Activated gamma-delta T cell (primary cell): ENCODE measurements at places on chromosomes 12 and 14.

DNA sequence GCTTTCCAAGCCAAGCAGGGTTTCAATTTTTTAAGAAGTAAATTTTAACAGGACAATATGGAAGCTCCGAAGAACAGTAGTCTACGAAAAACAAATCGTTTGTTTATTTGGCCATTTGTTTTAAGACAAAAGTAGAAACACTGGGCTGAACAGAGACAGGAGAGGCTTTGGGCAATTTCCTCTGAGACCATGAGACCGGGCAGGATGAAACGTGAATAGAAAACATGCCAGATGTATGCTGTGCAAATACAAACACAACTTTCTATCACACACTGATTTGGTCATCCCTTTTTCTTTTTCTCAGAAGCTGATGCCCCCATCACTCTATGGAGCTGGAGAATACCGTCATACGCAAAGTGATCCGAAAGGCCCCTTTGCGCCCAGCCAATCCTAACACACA, 1111.1 kb downstream of the BCL11B start:
- DNase-seq, result no peak

DNA sequence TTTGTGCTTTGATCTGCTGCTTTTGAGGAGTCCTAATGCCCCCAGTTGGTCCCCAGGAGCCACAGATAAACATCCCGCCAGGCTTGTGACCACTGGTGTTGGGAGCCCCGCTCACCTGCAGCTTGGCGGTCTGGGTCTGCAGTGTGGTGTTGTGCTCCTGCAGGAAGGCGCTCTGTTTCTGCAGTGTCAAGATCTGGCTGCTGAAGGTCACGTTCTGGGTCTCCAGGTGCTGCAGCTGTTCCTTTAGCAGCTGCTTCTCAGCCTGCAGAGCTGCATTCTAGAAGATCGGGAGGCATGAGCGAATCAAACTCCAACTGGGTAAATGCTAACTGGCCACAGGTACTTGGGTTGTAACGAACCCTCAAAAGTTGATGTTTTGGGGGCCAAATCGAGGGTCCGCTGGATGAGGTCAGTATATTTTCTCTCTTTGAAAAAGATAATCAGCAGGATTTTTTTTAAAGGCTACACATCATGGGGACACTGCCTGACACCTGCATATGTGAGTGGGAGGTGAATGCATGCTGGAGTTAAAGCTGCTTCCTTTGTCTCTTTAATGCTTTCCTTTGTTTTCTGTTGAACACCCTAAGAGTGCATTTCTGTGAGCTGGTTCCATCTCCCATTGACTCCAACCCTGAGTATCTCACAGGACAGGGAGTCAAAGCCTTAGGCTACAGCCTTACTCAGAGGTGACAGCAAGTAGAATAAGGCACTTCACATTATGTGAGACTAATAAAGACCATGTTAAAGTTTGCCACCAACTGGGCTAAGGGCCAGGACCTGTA, 61.3 kb upstream of the GPR68 start:
- no peak for DNase-seq

DNA sequence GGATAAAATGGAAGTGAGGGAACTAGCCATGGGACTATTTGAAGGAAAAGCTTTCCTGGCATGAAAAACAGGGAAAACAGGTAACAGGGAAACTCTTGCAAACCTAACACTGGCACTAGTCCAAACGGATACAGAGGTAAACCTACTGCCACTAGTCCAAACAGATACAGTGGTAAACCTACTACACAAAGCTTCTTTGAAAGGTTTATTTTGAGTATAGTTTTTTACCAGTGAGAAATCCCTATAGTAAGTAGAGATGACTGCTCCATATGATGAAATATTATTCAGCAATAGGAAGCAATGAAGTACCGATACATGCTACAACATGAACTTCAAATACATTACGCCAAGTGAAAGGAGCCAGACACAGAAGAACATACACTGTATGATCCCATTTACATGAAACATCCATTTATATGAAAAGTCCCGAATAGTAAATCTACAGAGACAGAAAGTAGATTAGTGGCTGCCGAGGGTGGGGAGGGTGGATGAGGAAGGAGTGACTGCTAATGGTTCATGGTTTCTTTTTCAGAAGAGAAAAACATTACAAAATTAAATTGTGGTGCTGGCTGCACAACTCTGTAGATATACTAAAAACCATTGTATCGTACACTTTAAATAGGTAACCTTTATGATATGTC, 25.5 kb downstream of the SPTLC2 start:
- no peak for DNase-seq

DNA sequence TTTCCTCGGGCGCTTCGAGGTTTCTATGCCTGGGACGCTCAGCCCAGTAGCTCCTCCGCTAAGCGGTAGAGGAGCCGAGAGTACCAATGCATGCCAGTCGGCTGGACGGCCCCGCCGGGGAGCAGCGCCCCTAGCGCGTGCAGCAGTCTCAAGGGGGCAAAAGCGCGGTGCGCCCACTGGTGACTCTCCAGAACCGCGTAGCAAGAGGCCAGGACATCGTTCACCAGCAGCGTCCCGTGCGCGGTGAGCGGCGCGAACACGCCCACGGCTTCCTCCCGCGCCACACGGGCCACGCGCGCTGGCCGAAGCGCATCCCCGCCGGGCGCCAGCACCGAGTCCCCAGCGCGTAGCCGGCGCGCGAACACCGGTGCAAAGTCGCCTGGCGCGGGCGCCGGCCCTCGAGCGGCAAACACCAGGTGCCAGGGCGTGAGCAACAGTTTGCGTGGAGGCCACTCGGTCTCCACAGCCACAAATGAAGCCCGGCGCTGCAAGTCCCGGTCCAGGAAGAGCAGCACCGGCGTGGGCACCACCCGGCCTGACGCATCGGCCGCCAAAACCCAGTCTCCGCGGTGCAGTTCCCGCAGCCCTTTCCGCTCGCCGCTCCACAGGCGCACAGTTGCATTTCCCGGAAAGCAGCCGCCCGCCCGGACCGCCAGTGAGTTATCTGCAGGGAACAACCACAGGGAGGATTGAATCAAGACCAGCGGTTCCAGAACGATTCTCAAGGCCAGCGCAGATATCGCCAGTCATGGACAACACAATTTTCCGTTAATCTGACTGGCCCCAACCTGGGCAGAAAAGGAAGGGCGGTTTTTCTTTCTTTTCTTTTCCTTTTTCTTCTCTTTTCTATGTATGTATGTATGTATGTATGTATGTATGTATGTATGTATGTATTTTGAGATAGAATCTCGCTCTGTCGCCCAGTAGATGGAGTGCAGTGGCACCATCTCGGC, 4.5 kb downstream of the DHH start:
- no peak for DNase-seq

- DNase-seq, result no peak
Observed at GRCh38 chr12:3896801-3897351, 23.7 kb upstream of the PARP11 start.

GRCh38 chr12:19752712-19753111, 313.4 kb downstream of the AEBP2 start:
- no peak for DNase-seq

- no peak for DNase-seq
Observed at GRCh38 chr12:42686514-42687172, 97.1 kb upstream of the PRICKLE1 start.

DNA sequence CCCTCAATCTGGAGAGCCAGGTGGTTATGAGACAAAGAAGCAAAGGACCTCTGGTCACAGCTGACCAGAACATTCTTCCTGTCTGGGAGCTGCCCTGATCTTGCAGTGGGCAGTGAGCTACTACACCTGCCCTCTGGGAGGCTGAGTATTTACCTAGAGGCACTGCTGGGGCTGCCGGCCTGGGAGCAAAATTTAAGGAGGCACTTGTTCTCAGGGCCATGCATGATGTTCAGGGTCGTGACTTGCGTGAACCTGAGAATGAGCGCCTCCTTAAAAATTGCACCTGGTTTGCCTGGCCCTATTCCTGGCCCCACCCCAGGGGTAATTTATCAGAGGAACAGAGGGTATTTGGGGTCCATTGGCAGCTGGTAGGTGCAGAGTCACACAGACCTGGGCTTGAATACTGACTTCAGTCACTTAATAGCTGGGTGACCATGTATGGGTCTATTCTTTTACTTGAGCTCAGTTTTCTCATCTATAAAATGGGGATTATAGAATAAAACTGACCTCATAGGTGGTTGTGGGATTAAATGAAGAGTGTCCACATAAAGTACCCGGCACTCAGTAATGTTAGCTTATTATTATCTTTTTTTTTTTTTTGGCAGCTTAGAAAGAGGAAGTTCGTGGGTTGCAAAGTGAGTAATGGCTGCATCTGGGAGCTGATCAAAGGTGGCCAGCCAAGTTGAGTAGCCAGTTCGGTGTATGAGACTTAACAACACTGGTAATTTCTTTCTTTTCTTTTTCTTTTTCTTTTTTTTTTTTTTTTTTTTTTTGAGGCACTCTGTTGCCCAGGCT, 107.4 kb upstream of the MED13L start:
- no peak for DNase-seq
